OCI-LY7 (cell line): ENCODE measurements at places on chromosomes 1 and 21. TPM values are rescaled to one million over a fixed set of nuclear protein-coding genes. Genes with fewer than 3 reads are reported as not detected.

OLIG2 gene
- total RNA-seq = not detected in 2 replicates

DNA sequence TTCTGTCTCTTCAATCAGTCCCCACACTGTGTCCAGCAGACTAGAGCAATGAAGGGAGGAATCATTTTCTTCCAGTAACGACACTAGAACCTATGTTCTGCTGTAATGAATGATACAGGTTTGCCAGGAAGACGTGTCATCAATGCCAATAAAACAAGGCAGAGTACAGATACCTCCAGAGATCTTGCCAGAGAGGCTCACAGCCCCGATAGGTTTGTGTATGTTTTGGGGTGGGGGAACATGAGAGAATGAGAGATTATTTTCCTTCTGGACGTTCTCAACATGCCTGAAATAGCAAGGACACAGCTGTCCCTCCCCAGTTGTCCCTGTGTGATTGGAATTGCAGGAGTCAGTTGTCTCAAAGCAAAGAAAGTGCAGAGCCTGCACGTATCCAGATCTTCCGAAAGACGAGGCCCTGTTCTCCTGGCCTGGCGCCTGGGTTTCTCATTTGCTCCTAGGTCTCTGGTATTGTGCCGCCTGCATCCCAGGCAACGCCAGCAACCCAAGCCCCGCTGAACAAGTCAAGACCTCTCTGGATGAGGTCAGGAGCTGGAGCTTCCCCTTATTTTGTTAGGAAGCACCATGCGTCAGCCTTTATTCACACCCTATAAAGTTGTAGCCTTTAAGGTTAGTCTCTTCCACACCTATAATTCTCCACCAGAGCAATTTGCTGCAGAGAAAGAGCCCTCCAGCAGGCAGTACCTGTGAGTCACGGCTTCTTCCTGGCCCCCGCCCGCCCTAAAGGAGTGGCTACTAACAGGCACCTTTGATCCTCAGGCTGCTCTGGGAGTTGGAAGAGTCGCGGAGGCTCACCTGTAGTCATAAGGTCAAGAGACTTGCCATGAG, 130.5 kb downstream of the TOMM20 start:
- DNase-seq = no peak

GRCh38 chr1:185338719-185339622, 21.9 kb upstream of the IVNS1ABP start:
- DNase-seq = peak; percentile 67

DNA sequence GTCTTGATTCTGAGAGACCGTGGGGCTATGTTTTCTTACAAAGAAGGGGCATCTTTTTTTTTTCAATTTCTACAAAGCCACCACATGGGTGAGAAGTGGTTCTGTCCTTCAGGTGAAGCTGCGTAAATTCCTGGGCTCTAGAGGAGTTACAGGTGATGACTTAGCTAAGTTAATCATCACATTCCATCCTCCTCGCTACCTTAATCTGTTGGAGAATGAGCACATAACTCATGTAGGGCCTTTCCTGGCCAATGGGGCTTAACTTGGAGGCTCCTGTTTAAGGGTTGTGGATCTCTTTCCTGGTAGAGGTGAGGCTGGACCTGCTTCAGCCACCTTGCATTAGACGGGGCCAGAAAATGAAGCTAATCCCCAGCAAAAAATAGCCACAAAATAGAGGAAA, 19.9 kb downstream of the REG4 start:
- DNase-seq = no peak

NKAIN1 gene
- total RNA-seq = not detected in 2 replicates

- no peak for DNase-seq
Measured at GRCh38 chr21:27060190-27060589, 93.3 kb upstream of the ADAMTS5 start.

GRCh38 chr1:162297208-162297607, 79.4 kb downstream of the SPATA46 start:
- no peak for DNase-seq

NHLH1 gene
- 0.65 and 0.68 TPM in 2 replicates for total RNA-seq

DISP1 gene
- 0.48 and 0.89 TPM in 2 replicates for total RNA-seq

GRCh38 chr1:153395136-153395685, 4.3 kb upstream of the S100A8 start:
- no peak for DNase-seq

DNA sequence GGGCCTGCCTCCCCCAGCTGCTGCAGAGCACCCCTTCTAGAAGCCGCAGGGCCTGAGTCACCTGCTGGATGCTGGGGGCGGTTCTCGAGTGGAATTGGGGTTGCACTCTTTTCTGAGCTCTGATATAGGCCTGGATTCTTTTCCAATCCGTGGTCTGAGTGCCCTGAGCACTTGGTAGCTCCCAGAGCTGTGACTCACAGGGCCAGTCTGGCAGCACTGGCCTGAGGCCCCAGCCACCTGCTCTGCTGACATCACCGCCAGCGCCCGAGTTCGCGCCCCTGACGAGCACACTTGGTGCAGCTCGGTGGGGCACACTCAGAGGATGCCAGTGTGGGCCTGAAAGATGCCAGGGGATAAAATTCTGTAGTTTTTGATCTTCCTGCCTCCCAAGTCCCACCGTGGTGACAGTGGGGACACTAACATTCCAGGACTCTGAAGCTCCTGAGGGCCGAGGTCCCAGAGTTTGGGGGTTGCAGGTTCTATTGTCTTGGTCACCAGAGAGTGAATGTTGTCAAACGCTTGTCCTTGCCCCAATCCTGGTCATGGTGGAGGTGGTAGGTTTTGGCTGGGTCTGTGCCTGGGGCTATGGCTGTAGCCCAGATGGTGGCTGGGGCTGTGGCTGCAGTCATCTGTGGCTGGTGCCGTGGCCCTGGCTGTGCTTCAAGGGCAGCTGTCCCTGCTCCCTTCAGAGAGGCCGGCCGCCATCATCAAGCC, 74.6 kb downstream of the OBSCN start:
- no peak for DNase-seq

SLC6A17 gene
- total RNA-seq = not detected in 2 replicates

- no peak for DNase-seq
Measured at GRCh38 chr1:183783342-183783741, 21.6 kb upstream of the RGL1 start.

LZIC gene
- 28.1 and 31.4 TPM in 2 replicates for total RNA-seq

ANXA9 gene
- 0.39 and 0.65 TPM in 2 replicates for total RNA-seq

- DNase-seq = no peak
Measured at GRCh38 chr1:90580176-90580575, 136.9 kb downstream of the BARHL2 start.

PYGO2 gene
- total RNA-seq = 47.3 and 53.1 TPM in 2 replicates

DNA sequence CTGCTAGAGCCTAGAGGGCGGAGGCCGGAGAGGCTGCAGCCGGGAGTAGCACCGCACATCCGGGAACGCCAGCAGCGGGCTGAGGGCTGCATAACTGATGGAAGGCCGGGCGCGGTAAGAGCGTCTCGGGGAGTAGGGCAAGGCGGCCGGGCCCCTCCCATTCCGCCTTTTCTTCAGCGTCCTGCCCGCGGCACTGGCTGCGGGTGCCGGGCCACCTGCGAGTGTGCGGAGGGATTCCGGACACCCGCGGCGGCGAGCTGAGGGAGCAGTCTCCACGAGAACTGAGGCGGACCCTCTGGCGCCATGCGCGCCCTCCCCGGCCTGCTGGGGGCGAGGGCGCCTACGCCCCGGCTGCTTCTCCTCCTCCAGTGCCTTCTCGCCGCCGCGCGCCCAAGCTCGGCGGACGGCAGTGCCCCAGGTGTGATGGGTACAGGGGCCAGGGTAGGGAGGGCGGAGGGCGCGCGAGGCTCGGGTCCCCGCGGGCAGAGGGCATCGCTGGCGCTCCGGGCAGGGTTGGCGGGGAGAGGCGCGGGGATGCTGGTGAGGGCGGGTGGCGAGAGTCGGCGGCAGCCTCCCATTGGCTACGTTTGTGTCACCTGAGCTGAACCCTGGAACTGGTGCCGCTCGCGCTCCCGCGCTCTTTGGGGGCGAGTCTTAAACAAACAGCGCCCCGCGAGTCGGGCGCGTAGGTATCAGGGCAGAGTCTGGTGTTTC, 334.4 kb downstream of the SRGAP2C start:
- peak; percentile 94 for DNase-seq

MATN1 gene
- total RNA-seq = 0.42 TPM in 1 of 2 replicates, not detected in the other

LAMC1 gene
- total RNA-seq = 32.0 and 42.1 TPM in 2 replicates

GRCh38 chr1:153939476-153939875, 7.0 kb downstream of the DENND4B start:
- no peak for DNase-seq

CRABP2 gene
- 1.5 and 2.1 TPM in 2 replicates for total RNA-seq

EPHB2 gene
- total RNA-seq = 0.53 and 0.59 TPM in 2 replicates

S1PR1 gene
- total RNA-seq = 0.13 TPM in 1 of 2 replicates, not detected in the other

DNA sequence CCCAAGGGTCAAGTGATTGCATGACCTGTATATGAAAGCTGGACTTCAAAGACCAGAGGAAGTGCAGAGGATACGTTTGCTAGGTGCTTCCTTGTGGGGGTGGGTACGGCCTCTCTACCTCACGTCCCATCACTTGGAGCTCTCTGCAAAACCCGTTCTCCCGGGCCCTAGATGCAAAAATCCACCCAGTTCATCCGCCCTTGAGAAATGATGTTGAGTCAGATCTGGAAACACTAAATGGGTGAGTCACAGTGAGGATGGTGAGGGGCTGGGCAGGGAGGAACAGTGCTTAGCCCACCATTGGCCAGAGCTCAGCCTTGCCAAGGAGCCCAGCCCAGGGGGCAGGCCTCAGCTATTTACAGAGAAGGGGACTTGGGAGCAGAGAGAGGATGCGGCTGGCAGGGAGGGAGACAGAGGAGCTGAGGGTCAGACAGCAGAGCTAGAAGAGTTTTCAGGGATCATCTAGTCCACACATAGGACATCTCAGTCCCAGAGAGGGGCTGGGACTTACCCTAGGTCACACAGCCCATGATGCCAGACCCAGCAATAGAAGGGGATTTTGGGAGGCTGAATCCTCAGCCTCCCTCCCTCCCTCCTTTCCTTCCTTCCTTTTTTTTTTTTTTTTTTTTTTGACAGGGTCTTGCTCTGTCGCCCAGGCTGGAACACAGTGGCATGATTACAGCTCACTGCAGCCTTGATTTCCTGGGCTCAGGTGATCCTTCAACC, 14.6 kb downstream of the ARHGEF10L start:
- no peak for DNase-seq

DNA sequence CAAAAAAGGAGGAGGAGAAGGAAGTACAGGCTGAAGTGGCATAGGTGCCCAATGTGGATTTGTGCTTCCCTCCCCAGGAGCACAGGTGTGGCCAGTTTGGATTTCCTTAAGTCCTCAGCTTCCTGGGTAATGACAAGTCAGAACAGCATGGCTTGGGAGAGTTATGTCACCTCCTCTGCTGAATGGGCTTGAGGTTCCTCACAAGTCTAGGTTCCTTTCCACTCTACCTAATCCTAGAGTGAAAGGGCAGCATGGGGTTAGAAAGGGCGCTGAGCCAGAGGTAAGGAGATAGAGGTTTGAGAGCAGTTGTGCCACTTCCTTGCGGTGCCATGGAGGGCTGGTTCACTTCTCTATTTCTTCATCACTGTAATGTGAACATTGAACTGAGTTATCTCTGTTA, 35.5 kb upstream of the IL20 start:
- no peak for DNase-seq

DNA sequence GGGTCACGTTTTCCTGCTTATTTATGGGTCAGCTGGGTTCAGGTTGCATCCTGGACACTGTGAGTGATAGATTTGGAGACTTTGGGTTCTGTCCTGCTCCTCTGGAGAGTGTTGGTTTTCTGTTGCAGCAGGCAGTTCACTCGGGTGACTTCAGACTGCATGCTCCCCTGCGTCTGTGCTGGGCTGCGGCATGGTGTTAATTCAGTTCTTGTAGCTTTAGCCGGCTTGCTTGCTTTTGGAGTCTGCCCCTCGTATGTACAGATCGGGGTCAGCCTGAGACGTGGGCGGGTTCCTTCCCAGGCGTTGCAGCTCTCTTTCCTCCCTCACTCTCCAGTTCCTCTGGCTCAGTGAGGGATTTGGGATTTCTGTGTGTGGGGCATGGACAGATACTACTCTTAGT, 38.0 kb downstream of the PCNT start:
- no peak for DNase-seq

KCNH1 gene
- not detected in 2 replicates for total RNA-seq
